ENCODE measurements at places on chromosomes 7 and 10.

DNA sequence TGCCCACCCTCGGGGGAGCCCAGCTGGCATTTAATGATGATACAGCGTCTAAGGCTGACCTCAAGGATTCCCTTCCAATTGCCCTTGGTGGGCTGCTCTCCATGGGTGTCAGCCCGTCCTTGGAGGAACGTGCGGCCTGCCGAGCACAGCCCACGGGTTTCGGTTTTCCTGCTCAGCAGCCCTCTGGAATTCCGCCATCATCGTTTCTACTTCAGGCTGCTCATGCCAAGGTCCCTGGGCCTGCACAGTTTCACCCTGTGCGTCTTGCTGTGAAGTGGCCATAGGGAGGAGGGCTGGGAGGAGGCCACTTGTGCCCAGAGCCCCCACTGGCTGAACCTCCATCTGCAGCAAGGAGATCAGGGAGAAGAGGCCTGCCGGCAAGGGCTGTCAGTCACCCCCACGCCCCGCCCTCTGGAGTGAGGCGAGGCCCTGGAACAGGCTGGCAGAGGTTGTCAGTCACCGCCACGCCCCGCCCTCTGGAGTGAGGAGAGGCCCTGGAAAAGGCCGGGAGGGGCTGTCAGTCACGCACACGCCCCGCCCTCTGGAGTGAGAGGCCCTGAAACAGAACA lies 82.8 kb downstream of the CHST15 start:
- DNase-seq: no peak

DNA sequence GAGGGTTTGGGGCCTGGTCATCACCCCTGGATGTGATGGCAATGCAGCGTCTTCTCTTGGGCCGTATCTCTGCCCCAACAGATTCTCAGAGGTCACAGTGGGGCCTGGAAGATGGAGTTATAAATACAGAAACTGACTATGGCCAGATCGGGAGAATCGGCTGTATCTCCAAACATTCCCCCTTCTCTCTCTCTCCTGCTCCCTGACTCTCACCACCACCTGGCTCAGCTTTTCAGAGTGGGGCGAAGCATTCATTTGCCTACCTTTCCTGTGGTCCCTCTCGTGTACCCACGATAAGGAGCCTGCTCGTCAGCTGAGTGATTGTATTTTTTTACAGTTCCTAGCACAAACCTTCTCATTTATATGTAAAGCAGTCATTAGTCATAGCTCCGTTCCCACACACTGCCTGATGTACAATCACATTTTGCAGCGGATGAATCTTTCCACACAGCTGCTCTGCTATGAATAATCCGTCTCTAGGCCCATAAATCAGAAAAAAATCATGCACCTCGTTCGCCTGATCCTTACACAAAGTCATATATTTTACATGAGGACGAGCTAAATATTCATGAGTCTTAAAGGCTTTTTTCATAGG lies 23.2 kb upstream of the BTRC start:
- DNase-seq: no peak

GRCh38 chr10:120803972-120804371 lies 47.2 kb upstream of the WDR11 start:
- DNase-seq: no peak

DNA sequence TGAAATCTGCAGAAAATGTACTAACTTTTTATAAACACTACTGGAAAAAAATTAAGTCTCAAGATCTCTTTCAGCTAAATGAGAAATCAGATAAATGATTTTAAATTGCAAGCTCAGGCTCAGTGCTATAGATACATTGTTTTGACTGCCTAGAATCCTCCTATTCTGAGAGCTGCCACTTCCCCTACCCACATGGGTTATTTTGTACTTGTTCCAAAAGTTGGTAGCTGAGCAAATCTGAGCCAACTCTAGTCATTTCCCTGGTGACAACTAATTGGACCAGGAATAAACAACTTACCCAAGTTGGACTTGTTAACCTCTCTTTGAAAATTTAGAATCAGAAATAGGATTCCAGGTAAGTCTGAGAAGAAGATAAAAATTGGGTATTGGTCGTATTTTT lies 202.1 kb downstream of the MBL2 start:
- no peak for DNase-seq

- no peak for DNase-seq
Measured at GRCh38 chr7:2282185-2282751, 32.0 kb downstream of the SNX8 start.

- no peak for DNase-seq
Measured at GRCh38 chr10:130439766-130440165, 303.6 kb downstream of the GLRX3 start.

GRCh38 chr7:80078159-80078731 lies 56.4 kb upstream of the GNAI1 start:
- DNase-seq: no peak

- no peak for DNase-seq
Measured at GRCh38 chr7:2821161-2821841, 22.8 kb downstream of the GNA12 start.

- DNase-seq: no peak
Measured at GRCh38 chr7:69871213-69871885, 273.1 kb downstream of the AUTS2 start.

DNA sequence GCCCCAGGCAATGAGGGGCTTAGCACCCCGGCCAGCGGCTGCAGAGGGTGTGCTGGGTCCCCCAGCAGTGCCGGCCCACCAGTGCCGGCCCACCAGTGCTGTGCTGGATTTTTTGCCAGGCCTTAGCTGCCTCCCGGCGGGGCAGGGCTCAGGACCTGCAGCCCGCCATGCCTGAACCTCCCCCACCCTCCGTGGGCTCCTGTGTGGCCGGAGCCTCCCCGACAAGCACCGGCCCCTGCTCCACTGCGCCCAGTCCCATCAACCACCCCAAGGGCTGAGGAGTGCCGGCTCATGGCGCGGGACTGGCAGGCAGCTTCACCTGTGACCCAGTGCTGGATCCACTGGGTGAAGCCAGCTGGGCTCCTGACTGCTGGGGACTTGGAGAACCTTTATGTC lies 3.5 kb upstream of the ACSL5 start:
- DNase-seq: no peak

GRCh38 chr10:1215862-1216573 lies 159.8 kb downstream of the WDR37 start:
- no peak for DNase-seq

DNA sequence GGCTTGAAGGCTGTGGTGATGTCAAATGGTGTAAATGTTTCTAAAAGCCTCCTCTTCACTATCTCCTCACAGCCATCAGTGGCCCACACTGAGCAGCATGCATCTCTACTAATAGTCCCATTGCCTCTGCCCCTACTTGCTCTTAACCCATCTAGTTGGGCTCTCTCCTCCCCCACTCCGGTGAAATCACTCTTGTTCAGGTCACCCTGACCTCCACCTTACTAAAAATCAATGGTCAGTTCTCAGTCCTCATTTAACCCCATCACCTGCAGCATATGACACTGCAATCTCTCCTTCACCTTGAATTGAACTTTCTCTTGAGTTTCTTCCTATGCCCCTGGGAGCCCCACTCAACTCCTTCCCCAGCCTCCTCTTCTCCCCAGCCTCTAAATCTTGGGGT lies 355.1 kb upstream of the AOAH start:
- DNase-seq: no peak

GRCh38 chr7:63925626-63926460 lies 72.8 kb upstream of the ZNF722 start:
- DNase-seq: peak; percentile 91

GRCh38 chr7:31443457-31443856 lies 70.4 kb upstream of the ITPRID1 start:
- DNase-seq: no peak

DNA sequence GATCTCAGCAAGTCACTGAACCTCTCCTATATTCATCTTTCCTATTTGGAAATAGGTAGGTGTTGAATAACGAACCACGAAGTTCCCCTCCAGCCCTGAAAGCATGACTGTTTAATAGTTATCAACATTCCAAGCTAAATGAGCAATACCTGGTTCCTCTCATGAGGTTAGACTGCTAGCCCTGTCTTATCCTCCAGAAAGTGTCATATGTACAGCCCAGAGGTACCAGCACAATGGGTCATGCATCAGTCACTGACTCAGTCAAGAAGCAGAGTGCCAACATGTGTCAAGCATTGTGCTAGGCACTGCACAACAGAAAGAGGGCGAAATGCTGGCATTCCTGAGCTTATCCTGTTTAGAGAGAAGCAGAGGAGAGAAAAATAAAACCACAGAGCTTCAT lies 70.0 kb downstream of the AMPH start:
- DNase-seq: no peak

DNA sequence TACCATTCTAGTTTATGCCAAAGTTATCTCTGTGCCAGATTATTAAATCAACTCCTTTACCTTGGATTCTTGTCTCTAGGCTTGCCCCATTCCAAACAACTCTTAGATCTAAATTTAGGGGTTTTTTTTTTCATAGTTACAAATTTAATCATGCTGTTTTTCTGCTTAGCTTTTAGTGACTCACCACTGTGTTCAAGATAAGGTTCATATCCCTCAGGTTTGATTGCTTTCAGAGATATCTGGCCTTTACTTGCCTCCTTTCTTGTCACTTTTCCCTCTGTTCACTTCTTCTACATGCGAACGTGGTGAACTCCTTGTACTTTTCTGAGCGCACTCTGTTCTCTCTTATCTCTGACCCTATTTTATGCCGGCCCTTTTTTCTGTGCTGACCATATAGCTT lies 78.2 kb downstream of the VPS50 start:
- DNase-seq: no peak

DNA sequence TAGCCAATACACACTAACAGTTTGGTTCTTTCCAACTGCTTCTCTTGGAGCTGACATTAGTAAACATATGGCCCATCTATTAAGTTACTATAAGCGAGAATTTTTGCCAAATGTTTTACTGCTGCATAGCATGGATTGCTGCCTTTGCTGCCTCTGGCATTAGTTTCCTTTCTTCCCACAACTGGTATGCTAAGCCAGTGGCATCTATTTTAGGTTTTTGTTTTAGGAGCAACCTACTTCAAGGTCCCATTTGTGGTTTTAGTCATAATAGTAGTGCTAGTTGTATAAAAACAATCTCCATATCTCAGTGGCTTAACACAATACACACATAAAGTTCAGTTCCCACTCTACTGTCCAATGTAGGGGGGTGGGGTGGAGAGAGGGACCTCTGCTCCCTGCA lies 25.9 kb upstream of the PANK1 start:
- no peak for DNase-seq

- no peak for DNase-seq
Measured at GRCh38 chr10:33883881-33884280, 549.4 kb upstream of the NRP1 start.

DNA sequence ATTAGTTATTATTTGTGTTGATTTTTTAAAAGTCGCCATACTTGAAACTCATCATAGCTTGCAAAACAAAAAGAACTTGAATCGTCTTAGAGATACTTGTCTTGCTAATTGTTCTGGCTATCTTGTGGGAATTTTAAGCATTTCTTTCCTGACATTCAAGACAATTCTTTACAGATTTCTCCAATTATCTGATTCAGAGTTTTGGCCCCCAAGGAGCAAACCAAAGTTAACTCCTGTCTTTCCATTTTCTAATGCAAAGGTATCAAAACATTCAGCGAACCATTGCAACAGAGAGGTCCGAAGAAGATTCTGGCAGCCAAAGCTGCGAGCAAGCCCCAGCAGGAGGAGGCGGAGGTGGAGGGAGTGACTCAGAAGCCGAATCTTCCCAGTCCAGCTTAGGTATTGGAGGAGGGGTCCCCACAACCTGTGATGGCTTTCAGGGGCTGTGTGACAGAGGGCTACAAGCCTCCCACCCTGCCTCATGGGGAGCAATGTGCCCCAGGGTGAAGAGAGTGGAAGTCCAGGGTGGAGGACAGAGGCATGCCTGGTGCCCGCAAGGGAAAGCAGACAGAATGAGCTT lies 119.4 kb upstream of the STK17A start:
- no peak for DNase-seq

- DNase-seq: no peak
Measured at GRCh38 chr7:29013082-29013695, 55.1 kb upstream of the TRIL start.

DNA sequence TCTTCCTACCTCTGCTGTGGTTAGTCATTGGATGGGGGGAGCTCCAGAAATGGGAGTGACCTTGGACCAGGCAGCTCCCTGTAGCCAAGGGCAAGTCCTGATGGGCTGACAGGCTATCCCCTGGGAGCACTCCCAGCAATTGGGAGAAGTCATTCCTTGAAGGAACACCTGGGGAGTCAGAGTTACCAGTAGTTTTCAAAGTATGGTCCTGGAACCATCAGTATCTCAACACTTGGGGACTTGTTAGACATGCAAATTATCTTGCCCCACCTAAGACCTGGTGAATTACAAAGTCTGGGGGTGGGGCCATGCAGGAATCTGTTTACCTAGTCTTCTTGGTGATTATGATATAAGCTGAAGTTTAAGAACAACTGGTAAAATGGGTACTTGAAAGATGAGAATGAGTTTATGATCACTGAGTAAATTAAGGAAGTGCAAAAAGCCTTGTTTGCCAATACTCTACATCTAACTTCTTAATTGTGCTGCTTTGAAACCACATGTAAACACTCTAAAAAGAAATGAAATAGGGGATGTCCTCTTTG lies 287.3 kb upstream of the LRRN3 start:
- no peak for DNase-seq

DNA sequence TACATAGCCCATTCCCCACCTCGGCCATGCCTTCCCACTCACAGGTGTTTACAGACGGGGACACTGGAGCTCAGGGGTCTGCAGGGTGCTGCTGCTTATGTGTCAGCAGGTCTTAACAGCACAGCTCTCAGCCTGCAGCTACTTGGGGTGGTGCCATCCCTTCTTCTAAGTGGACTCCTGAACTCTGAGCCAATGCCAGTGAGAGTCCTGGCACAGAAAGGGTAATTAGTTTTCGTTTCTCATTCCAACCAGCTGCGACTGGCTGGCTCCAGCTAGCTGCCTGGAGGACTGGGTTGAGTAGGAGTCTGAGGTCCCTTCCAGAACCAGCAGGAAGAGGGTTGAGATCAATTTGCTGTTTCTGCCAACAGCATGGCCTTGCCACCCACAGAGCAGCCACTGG lies 88.3 kb upstream of the AGK start:
- DNase-seq: no peak

- no peak for DNase-seq
Measured at GRCh38 chr7:41104631-41105030, 598.3 kb downstream of the INHBA start.

DNA sequence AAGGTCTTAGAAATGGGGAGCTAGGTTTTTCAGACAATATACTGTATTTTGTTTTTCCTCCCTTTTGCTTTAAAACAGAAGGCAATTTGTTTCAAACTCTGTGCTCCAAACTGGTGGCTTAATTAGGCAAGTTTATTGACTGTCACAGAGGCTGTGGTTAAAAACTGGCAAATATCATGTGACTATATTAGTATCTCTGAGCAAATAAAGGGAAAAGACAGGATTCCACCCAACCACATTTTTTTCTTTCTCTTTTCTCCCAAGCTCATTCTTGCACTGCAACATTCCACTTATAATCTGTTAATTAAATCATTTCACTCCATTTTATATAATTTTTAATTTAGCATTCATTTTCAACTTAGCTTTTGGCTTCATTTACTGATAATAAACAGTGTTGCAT lies 615.8 kb downstream of the AUTS2 start:
- no peak for DNase-seq

All from activated T-cell treated with anti-CD3 and anti-CD28 coated beads, Interleukin-2, amount 50 U/mL, for 1 hour (primary cell).